Right atrium auricular region (tissue), 2 donors: ENCODE measurements at places on chromosomes 13 and 19. TPM values are rescaled to one million over a fixed set of nuclear protein-coding genes. Genes with fewer than 3 reads are reported as not detected.

GAS6 gene
- 206 TPM for total RNA-seq

GRCh38 chr13:43368003-43368402 is 344.6 kb downstream of the DNAJC15 start:
- no peak for DNase-seq

DNA sequence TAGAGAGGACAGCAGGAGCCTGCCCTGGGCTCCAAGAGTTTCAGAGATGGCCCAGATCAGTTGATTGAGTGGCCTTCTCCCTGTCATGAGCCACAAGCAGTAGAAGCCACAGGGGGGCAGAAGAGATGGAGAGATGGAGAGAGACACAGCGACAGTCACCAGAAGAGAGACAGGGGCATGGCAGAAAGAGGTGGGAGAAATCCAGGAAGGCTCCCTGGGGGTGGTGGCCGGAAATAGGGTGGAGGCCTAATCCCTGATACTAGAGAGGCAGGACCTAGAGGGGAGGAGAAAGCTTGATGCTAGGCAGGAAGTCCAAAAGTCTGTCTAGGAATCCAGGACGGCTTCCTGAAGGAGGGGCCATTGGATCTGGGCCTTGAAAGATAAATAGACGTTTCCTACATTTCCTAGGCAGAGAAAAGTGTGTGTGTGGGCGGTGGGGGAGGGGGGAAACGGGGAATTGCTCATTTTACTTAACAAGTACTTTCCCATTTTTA is 9.6 kb upstream of the TPM4 start:
- no peak for DNase-seq

- no peak for DNase-seq
These were observed 130.5 kb downstream of the MAB21L1 start for GRCh38 chr13:35345992-35346391.

DNA sequence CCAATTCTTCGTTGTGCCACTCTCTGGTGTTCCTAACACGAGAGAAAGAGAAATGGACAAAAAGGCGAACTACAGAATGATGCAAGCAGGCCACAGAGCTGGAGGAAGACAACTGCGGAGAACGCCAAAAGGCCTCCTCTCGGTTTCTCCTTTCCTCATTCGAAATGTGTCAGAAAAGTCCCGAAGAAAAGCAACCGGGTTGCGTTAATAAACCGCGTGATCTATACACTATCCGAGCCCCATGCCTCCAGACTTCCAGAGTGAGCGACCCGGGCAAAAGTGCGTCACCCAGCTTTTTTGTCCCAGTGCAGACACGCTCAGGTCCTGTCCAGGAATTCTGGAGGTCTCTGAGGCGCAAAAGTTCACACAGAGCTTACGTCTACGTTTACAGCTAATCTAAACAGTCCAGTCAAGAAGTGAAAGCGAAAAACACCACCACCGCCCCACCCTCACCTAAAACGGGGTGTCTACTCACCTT is 413 bp downstream of the N4BP2L2 start:
- DNase-seq, result no peak

- no peak for DNase-seq
These were observed 24.4 kb downstream of the B3GLCT start for GRCh38 chr13:31224174-31224669.

IGSF23 gene
- total RNA-seq, result not detected

RNASEH2A gene
- total RNA-seq, result 3.1 TPM

- DNase-seq, result no peak
These were observed 15.3 kb upstream of the SPATA13 start for GRCh38 chr13:24145240-24145639.

ZNF780A gene
- total RNA-seq, result 2.4 TPM

URAD gene
- total RNA-seq, result not detected

DNA sequence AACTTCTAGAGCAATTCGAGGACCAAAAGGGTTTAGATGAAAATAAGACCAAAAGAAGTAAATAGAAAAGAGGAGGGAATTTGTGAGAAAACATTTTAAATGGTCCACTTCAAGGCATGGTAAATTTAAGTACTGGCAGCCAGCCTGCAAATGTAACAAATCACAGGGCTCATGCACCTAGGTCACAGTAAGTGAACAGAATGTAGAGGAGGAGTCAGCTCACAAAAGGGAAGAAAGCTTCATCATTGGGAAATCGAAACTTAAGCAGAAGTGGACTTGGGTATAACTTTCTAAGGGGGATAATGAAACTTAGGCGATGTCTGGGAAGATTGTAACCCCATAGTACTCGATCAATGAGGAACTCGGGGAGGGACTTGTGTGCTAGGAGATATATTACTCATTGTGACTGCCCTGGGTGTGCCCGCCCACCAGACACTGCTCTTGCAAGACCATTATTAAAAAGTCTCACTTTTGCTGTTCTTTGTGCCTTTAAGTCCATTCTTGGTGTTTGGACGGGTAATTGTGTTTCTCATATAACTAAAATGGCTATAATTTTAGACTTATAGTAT is 1053.6 kb upstream of the MIR17HG start:
- no peak for DNase-seq

ETV2 gene
- not detected for total RNA-seq
